SJSA1 (cell line): ENCODE measurements at places on chromosomes 16 and 17. TPM values are rescaled to one million over a fixed set of nuclear protein-coding genes. Genes with fewer than 3 reads are reported as not detected.
A peak's percentile ranks its signal among the peaks of the same experiment; 100 is the strongest.

GRCh38 chr17:59451706-59452105 lies 113.7 kb upstream of the DHX40 start:
- H3K27me3 ChIP-seq = peaks cover 4% of the 10 kb centered on the region; the same call in 1 of the 2 replicates
- no peaks in the 10 kb centered on the region for H3K36me3 ChIP-seq
- no peak overlapping the region for H3K4me3 ChIP-seq
- no peak for DNase-seq
- H3K27ac ChIP-seq = no peak overlapping the region

DNA sequence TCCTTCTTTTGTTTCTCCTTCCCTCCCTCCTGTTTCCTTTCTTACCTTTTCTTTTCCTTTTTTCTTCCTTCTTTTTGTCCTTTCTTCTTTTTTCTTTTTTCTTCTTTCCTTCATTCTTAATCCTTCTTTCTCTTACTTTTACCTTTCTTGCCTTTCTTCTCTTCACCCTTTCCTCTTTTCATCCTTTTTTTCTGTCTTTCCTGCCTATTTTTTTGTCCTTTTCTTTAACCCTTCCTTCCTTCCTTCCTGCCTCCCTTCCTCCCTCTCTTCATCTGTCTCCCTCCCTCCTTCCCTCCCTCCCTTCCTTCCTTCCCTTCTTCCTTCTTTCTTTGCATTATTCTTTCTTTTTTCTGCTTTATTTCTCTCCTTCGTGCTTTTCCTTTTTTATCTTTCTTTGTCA lies 160.7 kb downstream of the AXIN2 start:
- no peaks in the 10 kb centered on the region for H3K36me3 ChIP-seq
- H3K27me3 ChIP-seq = no peaks in the 10 kb centered on the region; the same call in 1 of the 2 replicates
- H3K4me1 ChIP-seq = no peaks in the 10 kb centered on the region
- no peak overlapping the region for H3K27ac ChIP-seq
- H3K4me3 ChIP-seq = no peak overlapping the region

- no peaks in the 10 kb centered on the region for H3K36me3 ChIP-seq
- H3K27ac ChIP-seq = no peak overlapping the region
- peak; percentile 46 for DNase-seq
- no peak overlapping the region for H3K4me3 ChIP-seq
Observed at GRCh38 chr17:51439395-51440229, 179.3 kb downstream of the UTP18 start.

DNA sequence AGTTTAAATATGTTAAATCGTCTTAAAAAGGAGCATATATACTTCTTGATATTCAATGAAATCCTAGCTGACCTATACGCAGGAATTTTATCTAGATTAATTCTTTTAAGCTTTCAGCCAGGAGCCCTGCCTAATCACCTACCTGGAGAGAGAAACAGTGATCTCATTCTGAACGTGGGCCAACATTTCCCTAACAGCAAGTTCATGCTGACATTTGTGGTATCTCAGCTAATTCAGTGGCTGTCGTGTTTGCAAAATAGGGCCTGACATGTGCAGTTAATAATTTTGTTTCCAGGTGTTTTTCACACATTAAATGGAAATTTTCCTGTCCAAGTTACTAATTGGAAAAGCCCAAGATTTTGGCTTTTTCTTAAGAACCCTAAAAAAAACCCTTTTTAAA lies 17.4 kb downstream of the KRT24 start:
- H3K4me1 ChIP-seq = no peaks in the 10 kb centered on the region
- H3K4me3 ChIP-seq = no peak overlapping the region
- no peak overlapping the region for H3K27ac ChIP-seq

GRCh38 chr17:40615841-40616476 lies 31.7 kb downstream of the SMARCE1 start:
- peaks cover 6% of the 10 kb centered on the region; the same call in 1 of the 2 replicates for H3K27me3 ChIP-seq
- H3K4me1 ChIP-seq = no peaks in the 10 kb centered on the region
- H3K27ac ChIP-seq = no peak overlapping the region
- no peaks in the 10 kb centered on the region for H3K36me3 ChIP-seq
- DNase-seq = no peak

GRCh38 chr17:45087978-45088377 lies 26.9 kb downstream of the NMT1 start:
- H3K27ac ChIP-seq = no peak overlapping the region
- no peak for DNase-seq
- no peaks in the 10 kb centered on the region for H3K27me3 ChIP-seq
- H3K36me3 ChIP-seq = peaks cover 93% of the 10 kb centered on the region

GRCh38 chr17:29615048-29615385 lies 7.7 kb downstream of the CORO6 start:
- H3K36me3 ChIP-seq = no peaks in the 10 kb centered on the region; the same call in 1 of the 2 replicates
- H3K27ac ChIP-seq = no peak overlapping the region
- H3K4me3 ChIP-seq = no peak overlapping the region
- H3K27me3 ChIP-seq = 0 out of 2 replicates have a peak, but pooled peaks cover 2% of the 10 kb centered on the region
- DNase-seq = no peak

DNA sequence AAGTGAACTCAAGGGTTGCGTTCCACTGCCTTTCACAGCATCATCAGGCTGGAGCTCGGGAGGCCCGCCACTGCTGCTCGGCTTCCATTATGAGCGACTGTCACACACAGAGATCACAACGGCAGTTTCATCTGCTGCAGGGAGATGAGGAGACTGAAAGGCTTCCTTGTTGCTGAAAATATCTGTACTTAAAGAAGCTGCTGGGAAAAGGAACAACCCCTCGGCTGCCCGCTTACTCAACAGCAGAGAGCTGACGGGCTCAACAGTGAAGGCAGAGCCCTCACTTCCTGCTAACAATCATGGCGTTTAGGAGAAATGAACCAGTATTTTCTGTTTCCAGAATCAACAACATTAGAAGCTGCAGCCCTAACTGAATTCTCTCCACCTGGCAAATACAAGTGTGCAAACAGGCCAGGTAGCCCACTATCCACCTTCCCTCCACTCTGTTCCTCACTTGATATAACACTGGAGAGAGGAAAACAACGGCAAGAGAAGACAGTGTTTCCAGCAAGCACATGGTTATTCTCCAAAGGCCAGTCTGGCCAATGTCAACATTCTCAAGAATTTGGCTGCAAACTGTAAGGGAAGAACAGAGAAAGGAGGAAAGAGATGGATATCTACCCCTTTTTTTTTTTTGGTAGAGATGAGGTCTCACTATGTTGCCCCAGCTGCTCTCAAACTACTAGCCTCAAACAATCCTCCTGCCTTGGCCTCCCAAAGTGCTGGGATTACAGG lies 33.7 kb downstream of the MBTPS1 start:
- H3K27ac ChIP-seq = no peak overlapping the region
- no peaks in the 10 kb centered on the region for H3K4me1 ChIP-seq
- H3K36me3 ChIP-seq = peaks cover 73% of the 10 kb centered on the region
- no peak overlapping the region for H3K4me3 ChIP-seq
- no peak for DNase-seq

GRCh38 chr16:10878644-10879501 lies 1.9 kb downstream of the CIITA start:
- H3K27me3 ChIP-seq = peaks cover 53% of the 10 kb centered on the region
- DNase-seq = no peak
- peak overlapping the region; percentile 23 for H3K4me3 ChIP-seq
- no peaks in the 10 kb centered on the region for H3K36me3 ChIP-seq

GRCh38 chr16:78628461-78629045 lies 529.1 kb downstream of the WWOX start:
- no peaks in the 10 kb centered on the region for H3K36me3 ChIP-seq
- peaks cover 30% of the 10 kb centered on the region for H3K4me1 ChIP-seq
- peak overlapping the region; percentile 91 for H3K27ac ChIP-seq
- H3K27me3 ChIP-seq = no peaks in the 10 kb centered on the region
- H3K4me3 ChIP-seq = no peak overlapping the region

GRCh38 chr17:28497931-28498330 lies 8.2 kb upstream of the FOXN1 start:
- peaks cover 8% of the 10 kb centered on the region for H3K27me3 ChIP-seq
- no peak for DNase-seq
- H3K4me3 ChIP-seq = no peak overlapping the region
- no peak overlapping the region for H3K27ac ChIP-seq

DNA sequence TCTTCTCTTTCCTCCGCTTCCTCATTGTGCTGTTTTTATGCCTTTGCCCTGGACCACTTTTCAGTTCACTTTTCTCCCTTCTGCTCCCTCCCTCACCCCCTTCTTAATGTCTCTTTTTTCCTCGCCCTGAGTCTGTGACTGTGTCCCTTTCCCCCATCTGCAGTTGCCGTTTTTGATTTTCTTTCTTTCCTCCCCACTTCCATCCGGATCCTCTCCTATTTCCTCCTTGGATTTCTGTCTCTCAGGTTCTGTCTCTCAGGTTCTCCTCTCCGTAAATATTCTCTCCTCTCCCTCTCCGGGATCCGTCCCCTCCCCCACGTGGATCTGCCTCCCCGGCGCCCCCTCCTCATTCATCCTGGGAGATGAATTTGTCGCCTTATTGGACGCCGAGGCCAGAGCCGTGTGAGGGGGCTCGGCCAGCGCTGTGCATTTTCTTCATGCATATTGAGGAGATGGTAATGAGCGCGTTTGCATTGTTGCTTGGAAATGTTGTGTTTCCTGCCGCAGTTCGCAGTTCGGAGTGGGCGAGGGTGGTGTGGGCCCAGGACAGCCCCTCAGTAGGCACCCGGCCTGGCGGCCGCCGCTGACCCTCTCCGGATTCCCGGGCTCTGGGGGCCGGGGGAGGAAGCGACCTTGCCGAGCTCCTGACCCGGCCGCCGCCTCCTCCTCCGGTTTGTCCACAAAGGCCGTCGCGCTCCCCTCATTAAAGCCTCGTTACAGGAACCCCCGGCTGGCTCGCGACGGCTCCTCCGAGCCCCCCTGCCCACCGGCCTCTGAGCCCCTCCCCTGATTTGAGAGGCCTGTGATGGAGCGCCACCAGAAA lies 4.5 kb upstream of the IRX3 start:
- no peak overlapping the region for H3K27ac ChIP-seq
- H3K36me3 ChIP-seq = no peaks in the 10 kb centered on the region
- peaks cover 8% of the 10 kb centered on the region for H3K4me1 ChIP-seq
- H3K27me3 ChIP-seq = no peaks in the 10 kb centered on the region

GRCh38 chr17:27878776-27879562 lies 14.2 kb downstream of the LYRM9 start:
- no peak for DNase-seq
- H3K4me1 ChIP-seq = no peaks in the 10 kb centered on the region
- H3K4me3 ChIP-seq = no peak overlapping the region
- H3K27me3 ChIP-seq = no peaks in the 10 kb centered on the region
- no peak overlapping the region for H3K27ac ChIP-seq

DNA sequence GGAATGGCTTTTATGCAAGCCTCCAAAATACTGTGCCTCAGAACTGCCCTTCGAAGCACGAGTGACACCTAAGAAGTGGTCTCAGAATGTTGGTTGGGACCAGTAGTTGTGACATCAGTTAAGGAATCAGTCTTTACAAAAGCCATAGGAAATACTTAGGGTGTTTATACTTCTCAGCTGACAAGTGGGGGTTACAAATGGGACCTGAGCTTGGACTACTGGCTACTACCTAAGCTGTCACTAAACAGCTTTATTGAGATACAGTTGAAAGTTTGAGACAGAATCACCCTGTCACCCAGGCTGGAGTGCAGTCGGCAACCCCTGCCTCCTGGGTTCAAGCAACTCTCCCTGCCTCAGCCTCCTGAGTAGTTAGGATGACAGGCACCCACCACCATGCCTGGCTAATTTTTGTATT lies 5.0 kb downstream of the RPL19 start:
- no peak overlapping the region for H3K4me3 ChIP-seq
- H3K27ac ChIP-seq = no peak overlapping the region
- no peaks in the 10 kb centered on the region; the same call in 1 of the 2 replicates for H3K27me3 ChIP-seq
- DNase-seq = no peak
- H3K36me3 ChIP-seq = peaks cover 54% of the 10 kb centered on the region

DNA sequence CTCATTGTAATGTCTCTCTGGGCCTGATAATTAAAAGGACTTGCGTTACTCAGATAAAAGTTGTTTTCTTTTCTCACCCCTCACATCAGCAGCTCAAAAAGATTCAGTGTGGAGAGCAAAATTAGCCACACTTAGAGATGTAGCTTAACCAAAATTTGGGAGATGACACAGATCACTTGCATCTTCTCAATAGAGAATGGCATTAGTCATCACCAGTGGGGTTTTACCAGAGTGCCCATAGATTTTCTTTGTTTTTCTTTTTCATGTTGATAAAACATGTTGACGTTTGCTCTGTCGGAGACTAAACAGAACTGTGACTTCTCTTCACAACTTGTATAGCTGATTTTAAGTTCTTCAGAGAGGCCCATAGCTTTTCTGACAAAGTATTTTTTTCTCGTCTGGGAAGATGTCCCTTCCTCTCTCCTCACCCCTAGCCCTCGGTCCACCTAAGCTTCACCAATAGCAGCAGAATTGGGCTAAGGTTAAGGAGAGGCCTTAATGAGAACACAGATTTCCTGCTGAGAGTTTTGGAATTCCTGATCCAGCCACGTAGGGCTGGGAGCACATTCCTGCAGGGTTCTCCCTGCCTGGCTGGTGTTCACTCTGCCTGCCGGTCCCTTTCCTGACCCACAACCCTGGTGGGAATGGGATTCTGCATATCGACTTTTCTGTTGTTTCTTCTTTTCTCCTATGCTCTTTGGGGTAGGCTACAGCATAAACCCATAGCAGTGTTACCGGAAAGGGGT lies 92.6 kb downstream of the CACNG3 start:
- H3K27me3 ChIP-seq = no peaks in the 10 kb centered on the region
- H3K27ac ChIP-seq = no peak overlapping the region
- no peak overlapping the region for H3K4me3 ChIP-seq
- no peaks in the 10 kb centered on the region for H3K4me1 ChIP-seq
- no peaks in the 10 kb centered on the region for H3K36me3 ChIP-seq
- no peak for DNase-seq

GRCh38 chr17:21301593-21302550 lies 17.4 kb downstream of the MAP2K3 start:
- H3K36me3 ChIP-seq = peaks cover 61% of the 10 kb centered on the region
- no peaks in the 10 kb centered on the region for H3K27me3 ChIP-seq
- H3K27ac ChIP-seq = no peak overlapping the region

DNA sequence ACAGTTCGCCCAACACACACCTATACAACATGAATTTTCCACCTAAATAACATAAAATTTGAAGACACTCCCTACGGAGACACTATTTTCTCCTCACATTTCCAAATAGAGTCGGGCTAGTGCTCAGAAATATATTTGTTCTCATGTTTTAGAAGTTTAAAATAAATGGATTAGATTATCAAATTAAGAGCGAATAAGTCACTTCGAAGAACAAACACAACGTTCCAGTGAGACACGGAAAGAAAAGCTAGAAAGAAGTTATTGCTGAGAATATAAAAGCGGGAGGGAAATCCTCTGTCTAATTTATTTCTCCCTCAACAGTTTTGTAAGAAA lies 2.0 kb upstream of the HS3ST3B1 start:
- peaks cover 21% of the 10 kb centered on the region for H3K4me1 ChIP-seq
- H3K36me3 ChIP-seq = peaks cover 10% of the 10 kb centered on the region
- H3K4me3 ChIP-seq = no peak overlapping the region
- no peak for DNase-seq
- H3K27me3 ChIP-seq = no peaks in the 10 kb centered on the region

- H3K4me3 ChIP-seq = peak overlapping the region; percentile 67
- peak overlapping the region; percentile 70 for H3K27ac ChIP-seq
- peaks cover 55% of the 10 kb centered on the region for H3K36me3 ChIP-seq
- no peaks in the 10 kb centered on the region for H3K27me3 ChIP-seq
- peaks cover 13% of the 10 kb centered on the region for H3K4me1 ChIP-seq
Observed at GRCh38 chr16:72094266-72094610, 591 bp downstream of the DHX38 start.

- H3K4me3 ChIP-seq = no peak overlapping the region
- no peak overlapping the region for H3K27ac ChIP-seq
- peaks cover 5% of the 10 kb centered on the region for H3K4me1 ChIP-seq
- DNase-seq = no peak
- no peaks in the 10 kb centered on the region for H3K36me3 ChIP-seq
- no peaks in the 10 kb centered on the region for H3K27me3 ChIP-seq
Observed at GRCh38 chr17:6953689-6954088, 42.2 kb upstream of the ALOX12 start.

Gene C17orf113
- total RNA-seq = 0.18 and 1.2 TPM in 2 replicates

Gene TRAF4
- 38.4 and 51.0 TPM in 2 replicates for total RNA-seq

Gene GTF3C1
- total RNA-seq = 92.4 and 92.8 TPM in 2 replicates

Gene FA2H
- not detected in 2 replicates for total RNA-seq

Gene GPRC5C
- total RNA-seq = 46.5 and 48.4 TPM in 2 replicates

Gene CORO1A
- 4.3 and 4.5 TPM in 2 replicates for total RNA-seq

Gene GPR142
- not detected in 2 replicates for total RNA-seq

Gene CSF3
- total RNA-seq = not detected in 2 replicates

Gene TGFB1I1
- total RNA-seq = 66.3 and 90.1 TPM in 2 replicates
